Astrocyte of the spinal cord (primary cell): ENCODE measurements at places on chromosomes 4 and X.
A peak's percentile ranks its signal among the peaks of the same experiment; 100 is the strongest.

DNA sequence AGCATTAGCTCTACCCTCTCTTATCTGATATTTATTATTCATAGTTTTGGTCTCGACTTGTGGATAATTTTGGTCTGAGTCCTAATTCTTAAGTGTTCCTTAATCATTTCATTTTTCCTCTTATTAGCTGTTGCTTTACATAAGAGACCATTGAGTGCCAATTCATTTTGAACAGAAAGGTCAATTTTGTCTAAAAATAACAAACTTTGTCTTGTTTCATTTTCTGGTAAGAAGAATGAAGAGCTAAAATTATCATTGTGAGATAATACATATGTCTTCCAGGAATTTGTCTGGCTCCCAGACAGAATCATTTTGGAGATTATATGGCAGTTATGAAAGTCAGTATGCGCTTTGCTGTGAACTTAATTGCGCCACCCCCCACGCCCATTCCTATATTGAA is 1471.8 kb downstream of the PCDH7 start:
- no peak for DNase-seq

DNA sequence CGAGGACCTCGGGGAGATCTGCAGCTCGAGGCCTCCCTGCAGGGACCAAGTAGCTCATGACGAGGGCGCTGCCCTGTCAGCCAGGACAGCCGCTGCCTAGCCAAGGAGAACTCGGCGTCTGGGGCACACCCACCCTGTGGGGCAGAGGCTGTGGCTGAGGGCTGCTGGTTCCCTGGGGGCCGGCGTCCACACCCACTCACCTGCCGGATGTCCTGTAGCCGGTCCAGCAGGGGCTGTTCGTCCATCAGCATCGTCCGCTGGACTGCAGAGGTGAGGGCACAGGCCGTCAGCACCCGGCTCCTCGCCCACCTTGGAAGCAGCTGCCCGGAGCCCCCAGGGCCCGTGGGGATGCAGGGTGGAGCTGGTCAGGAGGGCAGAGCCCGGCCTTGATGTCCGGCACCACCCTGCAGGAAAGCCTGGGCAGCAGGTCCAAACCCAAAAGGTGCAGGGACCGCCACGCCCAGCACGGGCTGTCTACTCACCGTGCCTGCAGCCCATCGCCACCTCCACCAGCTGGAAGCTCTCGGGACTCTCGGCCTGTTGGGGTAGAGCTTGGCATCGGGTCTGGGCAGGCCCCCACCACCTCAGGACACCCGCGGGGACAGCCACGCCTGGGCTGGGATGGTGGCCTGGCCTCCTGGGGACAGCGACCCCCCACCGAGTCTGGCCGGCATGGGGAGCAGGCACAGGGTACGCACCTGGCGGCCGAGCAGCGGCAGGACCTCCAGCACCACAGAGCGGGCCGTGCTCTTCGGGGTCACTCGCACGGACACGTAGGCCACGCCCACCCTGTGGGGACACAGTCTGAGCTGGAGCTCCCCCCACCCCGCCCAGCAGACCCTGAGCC is 6.9 kb downstream of the DGKQ start:
- no peak for DNase-seq

- DNase-seq = peak; percentile 63
These were observed 6.8 kb downstream of the TBC1D19 start for GRCh38 chr4:26590639-26591038.

DNA sequence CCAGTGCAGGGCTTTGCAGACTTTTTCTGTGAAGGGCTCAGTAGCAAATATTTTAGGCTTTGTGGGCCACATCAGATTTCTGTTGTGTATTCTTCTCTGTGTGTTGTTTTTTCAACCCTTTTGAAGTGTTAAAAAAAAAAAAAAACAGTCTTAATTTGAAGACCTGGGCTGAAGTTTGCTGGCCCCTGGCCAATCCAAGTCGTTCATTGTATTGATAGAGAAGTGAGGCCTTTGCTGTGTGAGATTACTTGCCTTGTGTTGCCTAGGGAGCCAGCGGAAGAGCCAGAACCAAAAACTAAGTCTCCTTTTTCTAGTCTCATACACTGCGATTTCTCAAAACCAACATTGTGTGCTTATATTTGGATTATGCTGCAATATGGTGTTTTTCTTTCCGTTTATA is 46.9 kb downstream of the MTM1 start:
- no peak for DNase-seq

- DNase-seq = peak; percentile 40
These were observed 78.4 kb downstream of the IRF2 start for GRCh38 chr4:184395971-184396391.

- DNase-seq = peak; percentile 27
These were observed 902 bp downstream of the KLHL4 start for GRCh38 chrX:87518504-87518903.

DNA sequence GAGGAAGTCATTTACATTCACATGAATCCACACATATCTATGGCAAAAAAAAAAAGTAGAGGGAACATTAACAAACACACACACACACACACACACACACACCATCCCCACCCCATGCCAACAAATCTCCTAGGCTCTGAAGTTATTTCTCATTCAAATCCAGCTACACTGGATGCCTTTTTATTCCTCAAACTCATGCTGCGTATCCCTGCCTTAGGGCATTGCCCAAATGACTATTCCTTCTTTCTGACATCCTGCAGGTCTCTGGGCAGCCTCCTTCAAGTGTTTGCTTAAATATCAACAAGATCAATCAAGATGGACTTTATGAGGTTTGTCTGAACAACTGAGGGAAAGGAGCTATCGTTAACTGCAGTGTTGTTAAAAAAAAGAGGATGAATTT is 106.5 kb upstream of the FAM9A start:
- no peak for DNase-seq

- DNase-seq = no peak
These were observed 69.3 kb upstream of the UGT2B7 start for GRCh38 chr4:69026974-69027373.

DNA sequence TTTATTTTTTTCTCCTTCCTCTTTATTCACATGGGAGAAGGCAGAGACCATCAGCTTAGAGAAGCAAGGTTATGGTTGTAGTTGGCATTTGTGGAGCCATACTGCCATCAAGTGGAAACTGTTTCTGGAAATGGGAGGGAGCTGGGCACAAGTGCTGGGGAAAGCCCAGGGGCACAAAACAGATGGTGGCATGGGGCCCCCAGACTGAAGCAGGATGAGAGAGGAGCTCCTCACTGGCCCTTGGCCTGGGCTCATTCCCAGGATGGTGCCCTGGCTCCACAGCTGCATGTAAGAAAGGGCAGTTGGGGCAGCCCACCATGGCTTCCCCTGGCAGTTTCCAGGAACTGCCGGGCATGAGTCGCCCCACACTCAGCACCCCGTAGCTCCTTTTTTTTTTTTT is 59.2 kb downstream of the NBDY start:
- DNase-seq = no peak

GRCh38 chrX:109822861-109823260 is 89.8 kb upstream of the ACSL4 start:
- no peak for DNase-seq

GRCh38 chrX:37783305-37783704 is 3.4 kb downstream of the CYBB start:
- DNase-seq = no peak

DNA sequence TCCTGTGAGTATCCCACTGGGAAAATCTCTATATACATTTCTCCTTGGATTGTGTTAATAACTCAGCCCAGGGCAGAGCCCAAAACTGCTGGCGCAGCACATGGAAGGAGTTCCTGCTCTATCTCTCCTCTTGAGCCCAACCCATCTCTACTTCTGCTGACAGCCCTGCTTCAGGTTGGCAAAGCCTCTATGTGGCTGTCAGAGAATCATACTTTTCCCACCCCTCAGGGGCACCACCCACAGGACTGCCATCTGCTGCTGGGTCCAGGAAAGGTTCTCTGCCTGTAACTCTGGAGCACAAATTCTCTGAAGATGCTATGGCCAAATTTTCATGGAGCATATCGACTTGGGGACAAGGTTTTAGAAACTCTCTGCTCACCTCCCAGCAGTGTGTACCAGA is 278.5 kb upstream of the EMCN start:
- DNase-seq = no peak

- DNase-seq = peak; percentile 52
These were observed 83.8 kb upstream of the C1QTNF7 start for GRCh38 chr4:15344041-15344440.

DNA sequence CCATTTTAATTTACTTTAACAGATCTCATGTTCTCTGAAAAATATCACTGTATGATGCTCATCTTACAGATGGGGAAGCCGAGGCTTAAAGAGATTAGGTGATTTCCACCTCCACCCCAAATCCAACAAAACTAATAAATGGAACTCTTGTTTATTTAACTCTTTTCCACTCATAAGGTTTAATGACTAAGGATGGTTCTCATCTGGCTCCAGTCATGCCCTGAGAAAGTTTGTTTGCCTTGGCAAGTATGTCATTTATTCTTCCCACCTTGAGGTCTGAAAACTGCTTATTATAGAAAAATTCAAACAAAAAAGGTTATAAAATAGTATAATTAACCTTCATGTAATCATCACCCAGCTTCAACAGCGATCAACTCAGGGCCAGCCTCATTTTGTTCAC is 56.3 kb downstream of the PPEF2 start:
- peak; percentile 22 for DNase-seq

DNA sequence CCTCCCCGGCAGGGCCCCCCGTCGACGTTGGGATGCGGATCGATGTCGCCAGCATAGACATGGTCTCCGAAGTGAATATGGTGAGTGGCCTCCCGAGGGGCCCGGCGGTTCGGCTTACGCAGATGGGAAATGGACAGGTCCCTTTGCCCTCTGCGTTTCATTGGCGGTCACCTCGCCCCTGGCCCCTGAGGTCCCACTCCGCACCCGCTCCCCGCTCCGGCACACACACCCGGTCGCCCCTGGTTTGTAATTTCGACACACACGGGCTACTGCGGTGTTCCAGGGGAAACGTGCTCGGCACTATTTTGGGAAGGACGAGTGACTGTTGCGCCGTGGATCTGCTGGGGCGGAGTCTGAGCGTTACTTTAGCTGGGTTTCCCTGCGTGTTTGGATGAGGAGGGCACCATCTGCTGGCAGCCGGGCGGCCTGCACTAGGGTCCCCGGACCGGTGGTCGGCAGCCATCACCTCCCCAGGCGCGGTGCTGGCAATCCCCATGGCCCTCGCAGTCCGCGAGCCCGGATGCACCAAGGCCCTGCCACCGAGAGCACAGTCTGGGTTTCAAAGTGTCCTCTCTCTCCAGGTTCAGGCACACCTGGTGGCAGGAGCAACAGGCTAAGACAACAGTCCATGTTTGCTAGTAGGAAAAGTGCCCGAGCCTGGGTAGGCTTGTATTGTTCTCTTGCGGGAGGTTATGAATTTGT is 1.2 kb downstream of the GABRB1 start:
- DNase-seq = peak; percentile 51

DNA sequence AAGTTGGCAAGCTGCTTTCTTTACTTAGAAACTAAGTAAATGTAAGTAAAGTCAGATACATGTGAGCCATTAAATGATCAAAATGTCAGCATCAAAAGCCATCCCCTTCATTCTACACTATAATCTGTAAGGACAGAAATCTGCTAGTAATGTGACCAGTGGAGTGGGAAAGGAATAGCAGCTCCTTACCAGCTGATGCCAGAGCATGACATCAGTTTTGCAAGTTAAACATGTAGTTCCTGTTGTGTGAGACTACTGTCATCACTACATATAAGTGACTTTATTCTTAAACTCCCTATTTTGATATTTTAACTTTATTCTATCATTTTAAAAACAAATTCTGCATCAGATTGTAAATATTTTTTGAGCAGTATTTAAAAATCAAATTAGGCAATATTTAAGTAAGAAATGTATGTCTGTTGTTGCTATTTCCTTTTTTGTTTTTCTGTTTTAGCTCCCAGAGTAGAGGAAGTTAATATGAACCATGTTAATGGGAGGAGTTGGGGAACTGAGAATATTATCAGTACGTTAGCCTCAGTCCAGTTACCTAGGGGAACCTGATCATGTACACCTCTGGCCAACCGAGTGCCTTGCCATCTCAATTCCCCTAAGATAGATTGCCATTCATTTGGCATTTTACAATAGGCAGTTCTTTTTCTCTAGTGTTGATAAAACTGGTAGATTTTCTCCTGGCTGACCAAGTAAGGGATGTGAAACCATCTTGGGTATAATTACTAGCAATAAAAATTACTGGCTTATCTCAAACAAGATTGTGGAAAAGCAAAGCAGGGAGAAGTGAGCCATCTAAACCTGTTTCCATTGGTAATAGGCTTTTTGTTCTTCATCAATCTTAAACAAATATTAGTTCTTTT is 34.7 kb downstream of the CCNI start:
- no peak for DNase-seq

DNA sequence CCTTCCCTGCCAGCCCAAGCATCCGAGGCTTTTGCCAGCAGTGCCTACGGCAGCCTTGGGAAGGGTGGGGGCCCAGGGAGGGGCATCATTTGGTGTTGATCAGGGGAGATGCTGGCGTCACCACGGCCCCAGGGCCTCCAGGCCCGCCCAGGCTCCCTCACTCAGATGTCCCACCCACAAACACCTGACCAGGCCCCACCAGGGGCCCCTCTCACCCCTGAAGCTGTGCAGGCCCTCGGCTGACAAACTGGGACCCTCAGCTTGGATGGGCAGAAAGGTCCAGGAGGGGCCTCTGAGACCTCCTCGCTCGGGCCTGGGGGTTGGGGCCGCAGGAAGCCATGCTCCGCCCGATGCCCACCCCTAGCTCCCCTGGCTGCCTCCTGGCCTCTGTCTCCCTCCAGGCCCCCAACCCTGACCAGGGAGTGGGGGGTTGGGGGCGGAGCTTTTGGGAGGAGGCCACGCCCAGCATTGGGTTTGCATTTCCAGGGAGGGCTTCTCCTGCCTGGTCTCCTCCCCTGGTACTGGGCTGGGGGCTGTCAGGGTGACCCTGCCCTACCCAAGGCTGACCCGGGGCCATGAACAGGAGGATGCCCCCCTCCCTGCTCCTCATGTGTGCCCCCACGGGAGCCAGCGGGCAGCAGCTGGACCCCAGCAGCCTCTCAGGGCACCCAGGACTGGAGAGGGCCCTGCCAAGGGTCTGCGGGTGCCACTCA is 33.4 kb upstream of the SPON2 start:
- no peak for DNase-seq

- DNase-seq = no peak
These were observed 145.3 kb upstream of the VCX3B start for GRCh38 chrX:8319359-8319758.
